ENCODE measurements at places on chromosomes 16 and 17.

DNA sequence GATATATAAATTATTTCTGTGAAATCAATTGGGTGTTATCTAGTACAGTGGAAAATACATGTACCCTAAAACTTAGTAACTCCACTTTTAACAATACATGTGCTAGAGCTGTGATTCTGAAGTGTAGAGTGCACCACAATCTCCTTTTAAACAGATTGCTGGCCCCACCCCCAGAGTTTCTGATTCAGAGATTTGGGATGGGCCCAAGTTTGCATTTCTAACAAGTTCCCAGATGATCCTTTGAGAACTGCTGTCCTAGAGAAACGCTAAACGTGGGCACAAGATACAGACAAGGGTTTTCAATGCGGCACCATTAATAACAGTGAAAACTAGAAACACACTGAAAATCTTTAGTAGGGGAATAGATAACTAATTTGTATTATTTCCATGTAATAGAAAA lies 49.2 kb downstream of the NXPH3 start:
- DNase-seq = peak; percentile 59

- no peak for DNase-seq
These were observed at the start of gene KRTAP3-1 for GRCh38 chr17:41008811-41009210. KRTAP3-1 (minus strand) TSS chr17:41009128; CDS start chr17:41009074, 54 bp downstream.

GRCh38 chr17:38916771-38917170 lies 8.6 kb upstream of the LASP1NB start:
- DNase-seq = no peak

GRCh38 chr16:23847948-23848347 lies 12.2 kb downstream of the PRKCB start:
- DNase-seq = no peak

DNA sequence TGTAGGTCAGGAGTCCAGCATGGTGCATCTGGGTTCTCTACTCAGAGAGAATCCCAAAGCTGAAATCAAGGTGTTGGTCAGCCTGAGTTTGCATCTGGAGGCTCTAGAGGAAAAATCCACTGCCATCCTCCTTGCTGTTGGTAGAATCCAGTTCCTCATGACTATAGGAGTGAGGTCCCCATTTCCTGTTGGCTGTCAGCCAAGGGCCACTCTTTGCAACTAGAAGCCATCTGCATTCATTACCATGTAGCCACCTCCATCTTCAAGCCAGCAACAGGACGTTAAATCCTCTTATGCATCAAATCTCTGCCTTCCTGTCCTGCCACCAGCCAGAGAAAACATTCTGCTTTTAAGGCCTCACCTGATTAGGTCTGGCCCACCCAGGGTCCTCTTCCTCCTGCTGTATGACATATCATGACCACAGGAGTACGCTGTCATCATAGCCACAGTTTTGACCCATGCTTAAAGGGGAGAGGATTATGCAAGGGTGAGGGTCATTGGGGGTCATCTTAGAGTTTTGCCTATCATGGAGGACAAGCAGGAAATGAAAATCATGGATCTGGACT lies 40.5 kb downstream of the DNAH9 start:
- DNase-seq = no peak

DNA sequence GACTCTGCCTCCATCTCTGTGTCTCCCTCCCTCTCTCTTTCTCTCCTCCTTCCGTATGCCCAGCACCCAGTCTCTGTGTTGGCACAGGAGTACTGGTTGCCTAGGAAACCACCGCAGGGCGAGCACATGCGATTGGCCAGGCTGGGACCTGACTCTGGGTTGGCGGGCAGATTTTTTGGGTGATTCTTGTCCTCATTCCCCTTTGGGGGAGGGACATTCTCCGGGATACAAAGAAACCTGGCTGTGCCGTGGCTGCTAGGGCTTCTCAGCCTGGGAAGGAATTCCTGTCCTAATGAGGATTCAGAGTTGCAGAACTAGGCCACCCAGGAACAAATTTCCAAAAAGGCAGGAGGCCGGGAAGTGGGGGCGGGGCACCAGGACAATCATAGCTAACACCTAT lies 168.9 kb downstream of the SHISA9 start:
- no peak for DNase-seq

DNA sequence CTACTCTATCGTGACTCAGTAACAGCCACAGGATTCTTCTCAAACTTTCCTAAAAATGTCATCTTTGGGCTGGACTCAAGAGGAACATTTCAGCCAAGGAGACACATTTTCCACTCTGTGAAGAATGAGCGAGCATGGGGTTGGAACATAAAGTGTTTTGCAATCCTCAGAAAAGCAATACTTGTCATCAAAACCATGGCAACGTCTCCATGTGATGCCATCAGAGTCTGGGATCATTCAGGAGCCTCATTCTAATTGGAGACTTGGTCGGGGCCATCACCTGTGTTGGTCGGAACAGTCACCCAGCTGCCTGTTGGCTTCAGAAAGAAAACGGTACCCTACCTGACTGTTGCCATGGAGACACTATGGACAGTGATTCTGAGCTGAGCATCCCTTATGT lies 25.5 kb downstream of the MYOCD start:
- peak; percentile 72 for DNase-seq

DNA sequence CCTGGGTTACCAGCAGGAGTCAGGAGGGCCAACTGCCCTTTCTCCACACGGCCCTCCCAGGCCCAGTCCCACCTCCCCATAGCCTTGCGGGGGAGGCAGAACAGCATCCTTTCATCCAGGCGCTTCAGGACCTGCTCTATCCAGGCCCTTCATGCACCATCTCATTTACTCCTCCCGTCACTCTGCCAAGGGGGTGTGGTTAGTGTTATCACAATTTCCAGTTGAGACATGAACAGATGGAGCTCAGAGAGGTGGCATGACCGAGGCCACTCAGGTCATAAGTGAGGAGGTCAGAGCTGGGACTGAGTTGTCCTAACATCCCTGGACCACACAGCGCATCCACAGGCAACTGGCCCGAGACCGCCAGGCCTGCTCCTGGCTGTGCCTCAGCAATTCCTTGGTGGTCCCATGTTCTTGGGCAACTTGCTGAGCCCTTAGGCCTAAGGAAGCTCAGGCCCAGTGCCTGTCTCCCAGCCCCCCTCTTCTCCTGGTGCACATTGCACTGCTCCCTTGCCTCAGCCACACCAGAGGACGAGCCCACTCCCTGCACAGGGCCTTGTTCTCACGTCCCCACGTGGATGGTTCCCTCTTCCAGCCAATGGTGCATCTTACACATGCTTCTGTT lies 23.8 kb downstream of the C17orf100 start:
- DNase-seq = no peak

- DNase-seq = no peak
These were observed 5.7 kb downstream of the PSMD7 start for GRCh38 chr16:74302341-74302740.

DNA sequence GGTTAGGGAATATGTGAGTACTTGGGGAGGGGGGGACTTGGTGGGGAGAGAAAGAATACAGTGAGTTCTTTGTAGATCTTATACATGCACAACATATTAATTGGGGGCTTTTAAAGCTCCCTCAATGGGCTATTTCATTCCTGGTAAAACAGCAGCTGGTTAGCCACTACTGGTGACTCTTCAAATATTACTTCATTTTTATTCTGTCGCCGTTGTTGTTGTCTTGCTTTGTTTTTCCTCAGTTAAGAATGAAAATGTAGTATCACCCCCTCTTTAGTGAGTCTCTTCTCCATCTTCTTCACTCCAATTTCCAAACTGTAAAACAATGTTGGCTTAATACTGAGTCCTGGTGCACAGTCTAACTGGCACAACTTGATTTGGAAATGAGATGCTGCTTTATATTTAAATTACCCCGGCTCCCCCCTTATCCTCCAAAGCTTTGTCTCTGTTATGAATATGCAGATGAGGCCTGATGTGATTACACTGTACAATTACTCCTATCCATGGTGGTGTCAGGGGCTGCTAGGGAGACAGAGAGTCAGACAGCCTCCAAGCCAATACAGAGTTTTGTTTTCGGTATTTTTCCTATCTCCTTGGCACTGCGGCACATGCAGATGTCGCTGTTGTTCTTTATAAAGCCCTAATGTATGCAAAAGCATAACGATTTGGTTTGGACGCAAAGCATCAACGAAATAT lies 256.9 kb upstream of the PMFBP1 start:
- DNase-seq = no peak

- DNase-seq = no peak
These were observed 176.0 kb downstream of the WWOX start for GRCh38 chr16:78275420-78275819.

GRCh38 chr16:72372087-72373045 lies 200.4 kb upstream of the PMFBP1 start:
- no peak for DNase-seq

GRCh38 chr16:81384006-81384405 lies 60.6 kb upstream of the CMIP start:
- peak; percentile 9 for DNase-seq

GRCh38 chr16:86929057-86929871 lies 350.9 kb downstream of the FOXL1 start:
- DNase-seq = peak; percentile 69

DNA sequence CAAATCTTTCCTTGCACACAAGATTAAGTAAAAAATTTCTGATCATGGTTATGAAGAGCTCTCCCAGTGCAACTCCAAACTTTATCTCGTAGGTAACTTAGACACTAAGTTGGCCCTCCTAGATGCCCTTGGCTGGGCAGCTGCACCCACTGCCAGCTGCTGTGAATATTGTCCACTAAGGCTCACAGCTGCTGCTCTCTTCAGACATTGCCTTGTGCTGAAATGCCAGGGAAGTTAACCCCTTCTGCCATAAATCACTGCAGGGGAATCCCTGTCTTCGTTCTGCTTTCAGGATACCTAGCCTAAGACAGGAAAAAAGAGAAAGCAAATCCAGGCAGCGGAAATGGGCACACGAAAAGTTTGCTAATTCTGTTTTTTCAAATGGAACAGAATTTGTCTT lies 106.4 kb downstream of the IRX5 start:
- no peak for DNase-seq

- DNase-seq = no peak
These were observed 79.6 kb downstream of the GAS7 start for GRCh38 chr17:10118788-10119130.

- DNase-seq = peak; percentile 3
These were observed 1245.8 kb downstream of the CDH11 start for GRCh38 chr16:63876103-63876502.

DNA sequence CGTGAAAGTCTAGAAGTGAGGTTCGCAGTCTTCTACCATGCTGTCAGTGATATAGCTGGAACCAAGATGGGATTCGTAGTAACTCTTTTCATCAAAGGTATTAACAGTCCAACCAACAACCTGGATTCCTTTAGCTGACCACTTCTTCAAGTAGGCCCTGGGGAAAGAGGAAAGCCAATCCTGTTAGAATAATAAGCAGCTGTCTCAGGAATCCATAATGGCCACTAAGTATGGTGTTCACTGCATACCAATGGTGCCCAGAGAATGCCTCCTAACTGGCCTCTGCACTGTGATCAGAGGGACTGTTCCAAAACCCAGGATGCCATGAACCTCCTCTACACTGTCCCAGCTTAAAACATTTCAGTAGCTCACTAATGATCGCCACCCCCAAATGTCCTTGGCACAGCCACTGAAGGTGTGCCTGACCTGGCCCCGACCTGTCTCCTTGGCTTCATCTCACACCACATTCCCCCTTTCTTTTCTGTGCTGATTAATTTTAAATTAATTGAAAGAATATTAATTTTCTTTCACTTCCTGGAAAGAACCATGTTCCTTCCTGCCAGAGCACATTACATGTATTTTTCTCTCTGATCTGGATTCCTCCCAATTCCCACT lies 18.3 kb downstream of the GDE1 start:
- no peak for DNase-seq

DNA sequence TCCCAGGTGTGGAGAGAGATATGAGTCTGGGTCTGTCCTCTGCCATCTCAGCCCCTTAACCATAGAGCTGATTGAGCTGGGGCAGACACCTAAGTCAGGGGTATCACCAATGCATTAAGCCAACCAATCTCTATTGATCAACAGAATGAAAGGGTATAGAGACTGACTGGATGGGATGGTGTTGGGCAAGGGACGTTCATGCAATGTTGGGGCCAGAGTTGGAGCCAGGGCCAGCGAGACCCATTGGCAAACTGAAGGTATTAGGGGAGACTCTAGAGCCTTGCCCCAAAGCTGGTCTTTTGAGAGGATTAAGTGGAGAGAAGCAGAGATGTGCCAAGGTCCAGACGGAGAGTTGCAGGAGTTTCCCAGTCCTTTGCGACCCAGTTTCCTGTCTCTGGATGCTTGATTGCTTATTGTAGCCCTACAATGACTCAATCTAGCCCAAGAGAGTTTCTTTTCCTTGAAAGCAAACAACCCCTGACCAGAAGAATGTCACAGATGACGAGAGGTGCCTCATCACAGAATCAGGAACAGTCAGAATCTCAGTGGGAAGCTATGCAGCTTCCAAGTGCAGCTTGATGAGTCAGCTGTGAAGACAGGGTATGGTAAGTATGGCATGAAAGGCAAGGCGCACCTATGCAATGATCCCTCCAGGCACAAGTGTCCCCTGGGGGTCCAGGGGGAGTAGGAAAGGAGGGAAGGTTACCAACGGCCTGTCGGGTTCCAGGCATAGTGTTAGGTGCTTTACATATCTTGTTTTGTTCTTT lies 137.2 kb downstream of the UTP18 start:
- peak; percentile 11 for DNase-seq

DNA sequence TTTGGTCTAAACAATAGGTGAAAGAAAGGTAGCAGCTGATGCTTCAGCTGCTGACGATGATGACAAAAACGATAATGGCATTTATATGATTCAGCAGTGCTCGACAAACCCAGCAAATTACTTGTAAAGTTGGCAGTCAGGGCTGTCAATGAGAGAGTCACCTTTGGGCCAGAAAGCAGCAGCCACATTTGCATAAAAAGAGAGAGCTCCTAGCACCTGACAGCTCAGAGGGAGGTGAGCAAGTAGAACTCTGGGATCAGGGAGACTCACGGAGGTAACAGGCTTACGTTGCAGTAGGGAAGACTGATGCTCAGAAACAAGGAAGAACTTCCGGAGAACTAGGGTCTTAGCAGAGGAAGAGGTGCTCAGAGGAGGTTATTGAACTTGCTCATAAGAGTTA lies 291.9 kb upstream of the ZFHX3 start:
- DNase-seq = no peak

- DNase-seq = peak; percentile 45
These were observed 514 bp downstream of the UBFD1 start for GRCh38 chr16:23557779-23558702.

DNA sequence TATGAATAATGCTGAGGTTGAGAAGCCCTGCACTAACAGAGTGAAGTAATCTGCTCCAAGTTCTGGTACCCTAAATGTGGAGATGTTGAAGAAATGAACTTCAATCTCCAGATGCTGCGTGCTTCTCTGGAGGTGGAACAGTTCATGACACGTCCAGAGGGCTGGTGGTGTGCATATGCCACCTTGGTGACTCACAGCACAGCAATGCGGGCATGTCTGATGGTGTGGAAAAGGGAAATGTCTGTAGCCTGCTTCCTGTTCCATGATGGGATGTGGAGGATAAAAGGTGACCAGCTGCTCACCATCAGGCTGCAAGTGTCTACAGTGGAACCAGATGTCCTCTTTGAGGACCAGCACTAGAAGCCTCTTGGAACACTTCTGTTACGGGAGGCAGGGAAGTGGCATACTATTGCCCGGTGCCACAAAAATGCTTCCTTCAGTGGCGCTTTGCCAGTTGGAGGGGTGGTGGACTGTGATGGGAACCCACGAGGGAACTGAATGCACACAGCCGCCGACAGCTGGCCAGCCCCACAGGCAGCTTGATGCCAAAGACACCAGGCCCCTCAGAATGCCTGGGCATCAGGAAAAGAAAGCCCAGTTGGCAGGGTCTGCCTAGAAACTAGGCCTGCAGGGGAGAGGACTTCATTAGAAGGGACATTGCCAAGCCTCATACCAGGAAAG lies 19.9 kb downstream of the SNX11 start:
- peak; percentile 46 for DNase-seq
